SIG-M5 (cell line): ENCODE measurements at places on chromosomes 1 and 21.

GRCh38 chr1:67939186-67939743 lies 106.0 kb upstream of the GNG12 start:
- no peak for DNase-seq

DNA sequence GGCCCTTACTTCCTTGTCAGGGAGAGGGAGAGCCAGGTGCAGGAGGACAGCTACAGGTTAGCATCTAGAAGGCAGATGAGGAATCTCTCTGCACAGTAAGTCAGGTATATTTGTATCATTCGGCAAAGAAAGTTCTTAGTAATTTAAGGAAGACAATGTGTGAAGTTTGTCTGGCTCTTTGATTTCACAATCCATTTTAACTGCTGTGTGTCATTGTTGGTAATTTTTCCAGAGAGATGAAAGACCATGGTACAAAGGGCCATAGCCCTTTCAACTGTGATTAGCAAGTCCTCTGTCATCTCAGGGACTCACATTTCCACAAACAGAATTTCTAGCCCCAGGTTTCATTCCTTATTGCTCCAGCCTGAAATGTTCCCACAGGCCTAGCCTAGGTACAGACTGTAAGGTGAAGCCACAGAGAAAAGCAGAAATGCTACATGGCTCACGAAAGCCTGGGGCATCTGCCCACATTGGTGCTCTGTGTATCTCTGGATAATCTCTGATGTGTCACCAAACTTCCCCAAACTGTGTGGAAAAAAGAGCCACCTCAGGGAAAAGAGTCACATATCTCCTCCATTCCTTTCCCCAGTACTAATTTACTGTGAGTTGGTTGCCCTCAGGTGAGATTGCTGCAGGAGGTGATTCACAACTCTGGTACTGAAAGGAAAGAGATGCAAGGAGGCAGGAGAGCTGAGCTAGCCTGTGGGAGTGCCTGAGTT lies 70.6 kb downstream of the SYT6 start:
- DNase-seq = no peak

- DNase-seq = no peak
These were observed 102.5 kb downstream of the BCAR3 start for GRCh38 chr1:93578911-93579825.

DNA sequence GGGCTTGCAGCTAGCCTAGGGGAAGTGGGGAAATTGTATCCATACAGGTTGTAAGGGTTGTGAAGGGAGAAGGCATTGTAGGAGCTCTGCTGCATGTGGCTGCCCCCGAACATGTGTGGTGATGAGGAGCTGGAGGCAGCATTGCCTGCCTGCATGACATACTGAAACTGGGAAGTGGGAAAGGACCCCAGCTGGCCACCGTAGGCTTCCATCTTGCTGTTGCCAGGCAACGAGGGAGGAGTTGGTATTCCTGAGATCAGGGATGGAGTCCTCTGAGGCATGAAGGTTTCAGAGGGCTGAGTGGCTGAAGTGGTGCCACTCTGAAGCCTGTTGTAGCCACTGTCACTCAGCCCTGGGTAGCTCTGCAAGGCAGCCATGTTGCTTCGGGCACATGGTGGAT lies 103.2 kb downstream of the TBX15 start:
- DNase-seq = no peak

GRCh38 chr21:23664193-23664694 lies 1943.0 kb downstream of the MRPL39 start:
- no peak for DNase-seq

GRCh38 chr1:5765997-5766913 lies 226.0 kb downstream of the NPHP4 start:
- DNase-seq = no peak

GRCh38 chr1:78475888-78476610 lies 14.7 kb upstream of the PTGFR start:
- DNase-seq = no peak

GRCh38 chr21:45895778-45896370 lies 85.7 kb upstream of the COL6A1 start:
- DNase-seq = no peak
